Cortex of kidney (tissue), 1 donor: ENCODE measurements at places on chromosomes 2 and 18.

DNA sequence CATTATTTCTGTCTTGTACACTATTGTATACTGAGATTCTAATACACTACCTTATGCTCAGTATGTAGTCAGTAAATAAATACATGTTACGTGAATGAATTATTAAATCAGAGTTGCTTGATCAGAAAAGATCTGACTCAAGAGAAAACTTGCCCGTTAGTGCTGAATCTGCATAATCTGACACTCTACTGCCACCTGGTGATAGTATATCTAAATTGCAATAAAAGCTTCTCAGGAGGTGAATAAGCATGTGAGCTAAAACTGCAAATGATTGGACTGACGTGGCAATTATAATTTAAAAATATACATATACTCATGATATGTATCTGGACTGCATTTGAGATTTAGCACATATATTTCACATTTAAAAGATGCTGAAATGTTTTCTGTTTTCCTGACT is 70.4 kb downstream of the KIAA1328 start:
- no peak for DNase-seq

DNA sequence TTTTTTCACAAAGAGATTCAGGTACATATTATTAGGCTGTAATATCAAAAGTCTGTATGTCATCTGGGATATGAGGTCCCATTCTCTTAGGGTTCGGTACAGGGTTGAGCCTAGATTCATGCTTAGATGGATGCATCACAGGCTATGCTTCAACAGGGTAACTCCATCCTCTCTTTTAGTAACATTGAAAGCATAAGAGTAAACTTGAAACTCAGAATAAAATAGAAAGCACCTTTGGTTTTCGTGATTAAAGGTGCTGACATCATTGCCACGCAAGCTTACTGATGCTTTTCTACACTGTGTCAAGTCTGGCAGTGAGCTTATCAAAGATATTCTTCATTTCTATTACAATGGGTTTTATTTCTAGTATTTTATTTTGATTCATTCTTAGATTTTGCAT is 419.1 kb upstream of the DSEL start:
- no peak for DNase-seq

DNA sequence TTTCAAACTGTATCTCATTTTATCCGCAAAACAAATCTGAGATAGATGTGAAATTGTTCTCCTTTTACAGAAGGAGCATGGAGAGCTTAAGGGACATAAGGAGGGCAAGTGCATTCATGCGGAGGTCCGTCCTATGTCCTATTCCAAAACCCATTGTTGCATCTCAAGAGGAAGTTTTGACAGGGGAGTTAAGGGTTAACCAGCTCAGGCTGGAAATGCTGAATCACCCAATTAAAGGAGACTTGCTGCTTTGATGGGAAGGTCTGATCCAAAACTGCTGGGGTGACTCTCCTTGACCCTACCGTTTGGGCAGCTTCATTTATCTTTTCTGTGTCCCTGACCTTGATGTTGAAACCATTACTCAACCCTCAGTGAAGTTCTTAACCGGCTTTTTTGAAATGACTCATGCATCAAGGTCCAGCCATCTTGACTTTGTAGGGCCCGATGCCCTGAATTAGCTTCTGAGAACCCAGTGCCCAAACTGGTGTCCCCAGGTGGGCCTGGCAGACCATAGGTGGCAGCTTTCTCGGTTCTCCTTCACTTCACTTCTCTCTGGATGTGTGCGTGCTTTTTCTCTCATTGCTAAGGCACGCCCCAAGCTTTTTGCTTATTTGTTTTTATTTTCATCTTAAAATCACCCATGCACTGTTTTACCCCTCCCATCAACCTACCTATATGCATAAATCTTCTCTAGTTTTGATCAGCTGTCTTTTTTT is 15.9 kb upstream of the TXNDC2 start:
- DNase-seq = no peak

DNA sequence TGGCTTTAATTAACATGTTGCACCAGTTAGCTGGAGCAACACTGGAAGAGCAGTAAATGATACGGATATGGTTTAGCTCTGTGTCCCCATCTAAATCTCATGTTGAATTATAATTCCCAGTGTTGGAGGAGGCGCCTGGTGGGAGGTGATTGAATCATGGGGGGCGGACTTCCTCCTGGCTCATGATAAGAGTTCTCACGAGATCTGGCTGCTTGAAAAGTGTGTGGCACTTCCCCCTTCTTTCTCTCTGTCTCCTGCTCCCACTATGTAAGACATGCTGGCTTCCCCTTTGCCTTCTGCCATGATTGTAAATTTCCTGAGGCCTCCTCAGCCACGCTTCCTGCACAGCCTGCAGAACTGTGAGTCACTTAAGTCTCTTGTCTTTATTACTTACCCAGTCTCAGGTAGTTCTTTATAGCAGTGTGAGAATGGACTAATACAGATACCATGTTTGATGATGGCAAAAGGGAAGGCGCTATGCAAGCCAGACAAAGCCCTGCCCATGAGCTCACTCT is 963.6 kb downstream of the SOCS6 start:
- no peak for DNase-seq

- DNase-seq = no peak
Observed at GRCh38 chr2:235626658-235627057, 132.8 kb downstream of the AGAP1 start.

- DNase-seq = no peak
Observed at GRCh38 chr2:155273323-155273722, 574.8 kb downstream of the KCNJ3 start.

DNA sequence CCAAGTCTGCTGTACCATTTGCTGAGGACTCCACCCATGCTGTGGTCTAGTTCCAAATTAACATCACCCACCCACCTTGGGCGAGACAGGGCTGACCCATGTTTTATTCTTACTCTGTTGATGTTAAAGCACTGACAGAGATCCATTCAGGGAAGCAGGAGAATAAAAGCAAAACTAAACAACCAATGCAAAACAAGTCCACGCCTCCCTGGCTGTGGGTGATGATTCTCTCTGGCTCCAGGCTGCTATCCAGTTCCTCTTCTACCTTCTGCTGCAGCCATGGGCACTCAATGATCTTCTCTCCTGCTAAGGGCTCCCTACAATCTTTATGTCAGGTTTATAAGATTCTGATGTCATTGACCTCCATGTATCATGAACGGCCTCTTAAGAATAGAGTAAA is 786.6 kb upstream of the ID2 start:
- DNase-seq = no peak

GRCh38 chr2:70011335-70011734 is 49.9 kb upstream of the ASPRV1 start:
- no peak for DNase-seq

DNA sequence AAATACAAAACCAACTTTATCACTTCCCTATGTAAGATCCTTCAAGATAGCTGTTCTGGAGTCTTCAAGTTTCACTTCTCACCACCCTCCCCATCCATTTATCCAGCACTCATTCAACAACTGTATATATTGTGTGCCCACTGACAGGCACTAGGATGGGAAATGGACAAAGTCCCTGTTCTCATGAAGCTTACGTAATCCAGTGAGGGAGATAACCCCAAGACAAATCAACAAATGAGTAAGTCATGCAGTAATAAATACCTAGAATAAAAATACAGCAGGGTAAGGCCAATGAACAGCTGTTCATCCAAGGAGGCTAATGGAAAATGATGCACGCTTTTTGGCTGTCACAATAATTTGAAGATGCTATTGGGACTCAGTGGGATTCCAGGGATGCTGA is 133.8 kb downstream of the MEMO1 start:
- no peak for DNase-seq

DNA sequence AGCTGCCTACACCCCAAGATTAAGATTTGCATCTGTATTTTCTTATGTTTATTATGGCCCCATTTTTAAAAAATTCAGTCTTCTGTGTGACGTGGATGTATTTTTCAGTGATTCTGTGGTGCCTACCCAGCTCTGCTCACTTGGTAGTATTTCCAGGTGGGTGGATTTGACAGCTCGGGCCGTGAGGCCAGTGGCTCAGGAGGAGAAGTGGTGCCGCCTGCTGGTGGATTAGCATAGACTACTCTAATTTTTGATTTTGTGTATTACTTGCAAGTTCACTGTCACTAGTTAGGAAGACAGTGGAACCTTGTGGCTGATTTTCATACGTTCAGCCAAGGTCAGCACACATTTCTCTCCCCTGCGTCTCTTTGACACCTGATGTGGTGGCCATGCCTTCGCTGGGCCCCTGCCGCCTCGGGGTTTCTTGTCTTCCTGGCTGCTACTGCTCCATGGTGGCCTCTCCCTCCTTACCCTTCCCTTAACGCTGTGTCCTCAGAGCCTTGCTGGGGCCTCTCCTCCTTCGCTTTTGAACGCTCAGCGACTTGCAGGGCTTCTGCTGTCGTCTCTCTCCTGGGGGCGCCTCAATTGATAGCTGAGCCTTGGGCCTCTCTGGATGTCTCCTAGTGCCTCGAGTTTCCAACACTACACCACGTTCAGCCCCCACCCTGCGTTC is 89.4 kb downstream of the DGKD start:
- no peak for DNase-seq

GRCh38 chr2:196758474-196759377 is 40.8 kb downstream of the GTF3C3 start:
- DNase-seq = no peak

GRCh38 chr2:237448171-237448570 is 34.2 kb upstream of the COL6A3 start:
- DNase-seq = no peak

GRCh38 chr2:219752726-219753125 is 125.3 kb downstream of the SLC4A3 start:
- no peak for DNase-seq

GRCh38 chr2:173720306-173720705 is 244.9 kb downstream of the SP3 start:
- DNase-seq = no peak

GRCh38 chr2:228269351-228269750 is 87.9 kb upstream of the SPHKAP start:
- no peak for DNase-seq

GRCh38 chr18:24402209-24402785 is 4.7 kb upstream of the OSBPL1A start:
- DNase-seq = no peak

DNA sequence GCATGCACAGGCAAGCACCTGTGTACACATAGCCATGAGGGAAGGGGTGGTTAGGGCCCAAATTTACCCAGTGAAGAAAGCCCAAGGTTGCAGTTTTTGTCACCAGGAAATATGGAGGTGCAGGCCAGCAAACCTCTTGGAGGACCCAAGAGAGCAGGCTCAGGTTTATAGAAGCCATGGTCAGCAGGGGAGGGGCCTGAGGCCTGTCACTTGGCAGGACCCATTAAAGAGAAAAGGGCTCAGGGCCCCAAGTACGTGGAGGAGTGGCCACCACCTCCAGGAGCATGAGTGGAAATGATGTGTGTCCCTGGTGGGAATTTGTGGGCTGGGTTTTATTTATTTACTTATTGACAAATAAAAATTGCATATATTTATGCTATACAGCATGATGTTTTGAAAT is 192.9 kb downstream of the HAUS1 start:
- DNase-seq = no peak

GRCh38 chr2:231930593-231931281 is 4.5 kb upstream of the NPPC start:
- no peak for DNase-seq

GRCh38 chr2:54806975-54807374 is 83.5 kb downstream of the EML6 start:
- DNase-seq = no peak

DNA sequence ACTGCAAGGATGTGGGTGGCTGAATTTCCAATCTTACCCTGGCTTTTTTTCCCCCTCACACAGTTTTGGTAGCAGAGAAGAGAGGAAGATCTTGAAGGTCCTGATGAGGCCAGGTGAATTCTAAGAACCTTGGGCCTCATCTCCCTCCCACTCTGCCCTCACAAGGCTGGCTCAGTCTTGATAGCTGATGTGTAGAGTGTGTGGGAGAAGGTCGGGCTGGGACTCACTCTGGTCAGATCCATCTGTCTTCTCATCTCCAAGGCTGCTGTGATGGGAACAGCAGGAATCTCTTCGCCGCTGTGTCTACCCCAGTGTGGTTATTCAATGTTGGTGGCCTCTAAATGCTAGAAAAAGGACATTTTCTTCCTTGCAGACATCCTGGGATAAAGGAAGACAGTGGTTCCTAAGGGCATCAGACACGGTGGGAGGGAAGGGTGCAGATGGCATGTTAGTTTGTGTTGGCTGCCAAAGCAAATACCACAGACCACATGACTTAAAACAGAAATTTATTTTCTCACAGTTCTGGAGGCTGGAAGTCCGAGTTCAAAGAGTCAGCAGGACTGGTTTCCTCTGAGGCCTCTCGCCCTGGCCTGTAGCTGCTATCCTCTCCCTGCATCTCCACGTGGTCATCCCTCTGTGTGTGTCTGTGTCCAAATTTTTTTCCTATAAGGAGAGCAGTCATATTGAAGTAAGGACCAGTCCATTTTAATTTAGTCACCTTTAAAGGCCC is 37.6 kb upstream of the MGAT4A start:
- DNase-seq = no peak

DNA sequence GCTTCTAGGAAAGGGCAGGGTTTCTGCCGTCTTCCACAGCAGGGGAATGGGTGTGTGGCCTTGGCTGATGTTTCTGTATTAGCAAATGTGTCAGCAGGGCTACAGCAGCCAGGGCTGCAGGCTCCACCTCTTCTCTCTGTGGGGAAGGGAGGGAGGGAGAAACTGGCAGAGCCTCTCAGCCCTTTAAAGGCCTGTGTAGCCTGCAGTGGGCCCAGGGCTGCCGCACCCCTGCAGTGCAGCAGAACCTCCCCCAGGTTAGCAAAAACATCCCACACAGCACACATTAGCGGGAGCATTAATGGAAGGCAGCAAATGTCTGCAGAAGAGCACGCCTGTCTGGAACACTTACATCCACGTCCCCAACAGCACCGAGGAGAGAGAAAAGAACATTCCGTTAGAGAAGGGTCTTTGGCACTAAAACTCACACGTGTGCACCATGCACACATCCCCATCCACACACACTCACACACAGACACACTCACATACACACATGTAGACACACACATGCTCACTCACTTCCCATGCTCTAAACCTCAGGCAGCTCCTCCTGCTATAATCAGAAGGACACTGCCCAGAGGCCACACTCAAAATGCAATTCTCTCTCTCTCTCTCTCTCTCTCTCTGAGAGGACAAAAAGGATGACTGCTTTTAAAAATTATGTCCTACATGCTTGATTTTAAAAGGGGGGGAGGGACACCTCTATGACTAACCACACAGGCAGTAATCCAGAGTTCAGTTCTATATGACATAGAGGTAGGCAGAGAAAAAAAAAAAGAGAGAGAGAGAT is 24.1 kb downstream of the MRPL35 start:
- DNase-seq = no peak

- no peak for DNase-seq
Observed at GRCh38 chr2:124080281-124081153, 55.4 kb downstream of the CNTNAP5 start.

DNA sequence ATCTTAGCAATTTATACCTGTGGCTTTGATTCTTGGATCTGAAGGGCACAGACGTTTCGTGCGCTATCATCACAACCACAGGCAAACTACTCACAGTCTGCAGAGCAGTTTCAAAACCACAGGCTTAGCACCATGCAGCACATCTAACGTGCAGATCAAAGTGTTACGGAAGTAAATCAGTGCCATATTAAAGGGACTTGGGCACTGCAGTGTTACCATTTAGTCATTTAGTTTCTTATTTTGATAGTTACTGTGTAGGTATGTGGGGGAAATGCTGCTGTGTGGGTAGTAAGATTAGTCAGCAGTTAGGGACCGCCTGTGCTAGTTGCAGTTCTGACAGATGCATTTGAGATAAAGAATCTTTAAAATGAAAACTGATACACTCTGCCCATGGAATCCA is 384.0 kb downstream of the NBAS start:
- DNase-seq = no peak

- no peak for DNase-seq
Observed at GRCh38 chr18:68738564-68738963, 23.7 kb upstream of the TMX3 start.

- DNase-seq = no peak
Observed at GRCh38 chr2:125371867-125372266, 1284.1 kb upstream of the GYPC start.
